Activated CD8-positive, alpha-beta memory T cell treated with anti-CD3 and anti-CD28 coated beads for 48 hours (primary cell): ENCODE measurements at places on chromosomes 11 and 22.
A peak's percentile ranks its signal among the peaks of the same experiment; 100 is the strongest.

- DNase-seq = no peak
Observed at GRCh38 chr11:17293311-17293710, 16.8 kb downstream of the NUCB2 start.

GRCh38 chr11:30395751-30396150, 72.8 kb downstream of the ARL14EP start:
- no peak for DNase-seq

DNA sequence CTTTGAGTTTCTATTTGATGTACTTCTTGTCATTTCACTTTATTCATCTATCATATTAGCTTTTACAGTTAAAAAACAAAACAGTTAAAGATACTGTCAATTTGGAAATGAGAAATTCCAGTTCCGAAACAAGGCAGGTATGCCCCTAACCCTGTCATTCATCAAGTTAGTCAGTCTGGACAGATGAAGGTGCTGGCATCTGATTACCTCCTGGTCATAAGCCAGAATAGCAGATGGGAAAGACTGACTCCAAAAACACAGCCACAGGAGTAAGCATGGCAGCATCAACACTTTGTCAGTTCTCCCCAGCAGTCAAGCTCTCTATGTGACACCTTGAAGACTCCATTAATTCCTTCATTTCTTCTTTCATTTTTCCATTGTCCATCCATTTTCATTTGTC, 4.3 kb downstream of the LRRC51 start:
- DNase-seq = no peak

- DNase-seq = no peak
Observed at GRCh38 chr11:64119700-64120099, 46.2 kb downstream of the MACROD1 start.

GRCh38 chr11:30861531-30861930, 275.4 kb upstream of the MPPED2 start:
- DNase-seq = no peak

DNA sequence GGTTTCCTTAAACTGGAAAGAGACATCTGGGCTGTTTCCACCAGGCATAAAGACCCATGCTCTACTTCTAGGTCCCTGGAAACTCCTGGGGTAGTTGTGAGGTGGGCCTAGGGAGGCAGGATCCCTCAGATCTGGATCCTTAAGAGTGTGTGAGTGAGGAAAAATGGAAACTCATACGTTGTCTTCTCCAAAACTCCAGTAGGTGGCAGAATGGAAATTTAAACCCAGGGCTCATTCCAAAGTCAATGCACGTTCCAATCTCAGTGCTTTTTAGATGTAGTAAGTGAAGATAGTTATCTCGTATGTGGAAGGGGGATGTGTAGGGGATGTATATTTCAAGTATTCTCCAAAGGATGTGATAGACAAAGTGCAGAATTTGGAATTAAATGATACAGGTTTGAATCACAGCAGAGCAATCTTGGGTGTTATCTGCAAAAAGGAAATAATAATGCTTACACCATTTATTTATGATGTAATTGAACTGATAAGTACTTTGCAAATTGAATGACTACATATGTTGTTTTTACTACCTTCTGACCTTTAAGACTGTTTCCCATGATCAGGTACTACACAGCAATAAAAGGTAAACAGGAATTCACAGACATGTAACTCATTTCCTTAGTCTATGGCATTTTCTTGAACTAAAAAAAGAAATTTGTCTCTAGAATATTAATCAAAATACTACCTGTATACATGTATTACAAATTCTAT, 13.1 kb upstream of the MMP1 start:
- DNase-seq = no peak

DNA sequence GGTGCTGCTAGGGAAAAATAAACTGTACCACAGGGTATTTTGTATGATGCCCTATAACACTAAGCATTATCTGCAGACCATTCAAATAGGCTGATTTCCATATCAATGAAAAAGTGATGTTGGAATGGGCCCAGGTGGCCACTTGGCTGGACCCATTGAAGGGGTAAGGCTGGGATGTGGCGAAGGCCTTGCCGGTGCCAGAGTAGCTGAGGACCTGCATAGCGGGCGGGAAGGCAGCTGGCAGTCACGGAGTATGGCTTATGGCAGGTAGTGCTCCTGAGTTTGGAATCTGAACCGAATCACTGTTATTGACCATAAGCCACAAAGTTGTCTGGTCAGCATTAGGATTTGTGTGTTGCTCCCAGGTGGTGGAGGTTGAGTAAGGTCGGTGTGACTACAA, 131.0 kb downstream of the MICAL2 start:
- no peak for DNase-seq

- no peak for DNase-seq
Observed at GRCh38 chr11:116581349-116581748, 191.4 kb downstream of the BUD13 start.

GRCh38 chr11:45259592-45259991, 26.5 kb downstream of the SYT13 start:
- DNase-seq = no peak

DNA sequence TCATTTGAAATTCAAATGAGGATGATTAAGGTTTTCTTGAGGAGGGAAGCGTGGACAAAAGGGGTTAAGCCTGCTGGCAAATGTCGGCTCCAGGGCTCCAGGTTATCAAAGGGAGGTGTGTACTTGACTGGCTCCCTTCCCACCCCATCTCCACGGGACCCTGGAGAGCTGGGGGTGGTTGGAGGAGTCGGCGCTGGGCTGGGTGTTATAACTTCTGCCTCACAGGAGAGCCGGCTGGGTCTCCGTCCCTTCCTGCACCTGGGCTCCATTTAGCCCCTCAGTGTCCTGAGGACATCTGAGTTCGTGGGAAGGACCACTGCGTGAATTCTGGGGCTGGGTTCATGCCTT, 15.6 kb downstream of the POU2F3 start:
- DNase-seq = no peak

DNA sequence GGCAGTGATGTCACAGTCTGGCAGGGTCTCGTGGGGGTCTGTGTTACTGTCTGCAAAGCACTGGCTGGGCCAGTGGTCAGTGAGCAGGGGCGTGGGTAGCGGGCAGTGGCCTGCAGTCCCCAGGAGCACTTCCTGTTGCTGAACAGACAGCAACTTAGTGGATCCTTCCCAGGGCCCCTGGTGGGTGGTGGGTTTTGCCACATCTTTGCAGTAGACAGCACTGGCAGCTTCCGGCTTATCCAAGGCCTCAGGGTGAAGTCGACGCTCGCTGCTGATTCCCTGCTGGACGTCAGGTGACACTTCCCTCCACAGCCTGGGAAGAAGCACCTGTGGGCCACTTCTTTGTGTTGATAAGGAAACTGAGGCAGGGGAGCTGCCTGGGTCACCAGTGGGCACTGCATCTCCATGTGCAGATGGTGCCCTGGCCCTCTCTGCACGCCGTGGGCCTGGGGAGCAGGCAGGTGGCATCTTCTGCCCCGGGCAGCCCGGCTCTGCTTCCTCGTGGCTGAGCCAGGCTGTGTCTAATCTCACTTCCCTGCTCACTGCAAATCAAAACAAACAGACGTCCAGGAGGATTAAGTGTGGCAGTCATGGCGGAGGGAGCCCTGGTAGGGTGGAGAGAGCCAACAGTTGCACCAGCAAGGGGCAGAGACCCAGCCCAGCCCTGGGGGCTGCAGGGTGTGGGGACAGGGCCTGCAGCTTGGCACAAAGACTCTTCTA, 79.8 kb downstream of the KCNQ1 start:
- no peak for DNase-seq

GRCh38 chr11:114284021-114284420, 12.2 kb upstream of the NNMT start:
- no peak for DNase-seq

- peak; percentile 9 for DNase-seq
Observed at GRCh38 chr11:118437208-118438125, 1.2 kb downstream of the KMT2A start.

DNA sequence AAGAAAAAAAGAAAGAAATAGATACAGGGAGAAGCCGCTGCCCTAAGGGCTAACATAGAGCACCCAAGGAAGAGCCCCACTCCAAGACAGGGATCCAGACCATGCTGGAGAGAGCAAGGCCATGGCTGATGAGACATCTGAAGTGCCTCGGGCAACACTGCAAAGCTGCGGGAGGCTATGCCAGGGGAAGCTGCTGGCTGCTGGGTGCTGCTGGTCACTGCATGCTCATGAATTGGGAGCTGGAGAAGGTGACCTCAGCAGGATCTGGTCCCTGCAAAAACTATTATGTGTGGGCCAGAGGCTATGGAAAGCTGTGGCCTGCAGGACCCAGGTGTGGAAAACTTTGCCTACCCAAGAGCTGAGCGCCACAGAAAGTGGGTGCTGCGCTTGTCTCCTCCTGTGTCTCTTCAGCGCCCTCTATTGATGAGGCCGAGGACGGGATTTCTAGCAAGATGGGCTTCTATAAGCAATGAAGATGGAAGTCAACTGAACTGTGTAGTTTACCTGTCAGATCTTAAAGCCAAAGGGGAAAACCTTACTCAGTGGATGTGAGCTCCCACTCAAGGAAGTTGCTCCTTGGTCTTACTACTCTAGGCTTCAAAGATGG, 17.3 kb upstream of the SLC29A2 start:
- no peak for DNase-seq

DNA sequence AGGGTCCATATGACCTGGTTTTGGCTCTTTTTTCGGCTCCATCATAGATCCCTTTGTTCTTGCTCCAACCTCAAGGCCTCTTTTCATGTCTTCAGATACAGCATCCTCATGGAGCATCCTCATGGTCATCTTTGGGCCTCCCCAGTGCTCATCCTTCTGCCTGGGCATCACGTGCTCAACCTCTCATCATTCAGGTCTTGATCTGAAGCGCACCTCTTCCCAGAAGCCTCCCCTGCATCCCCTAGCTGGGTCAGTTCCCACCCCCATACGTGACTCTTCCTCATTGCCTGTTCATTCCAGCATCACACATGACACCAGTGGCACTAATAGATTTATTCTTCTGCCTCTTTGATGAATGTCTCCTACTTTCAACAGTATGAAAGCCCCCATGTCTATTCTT, 192.2 kb downstream of the MIAT start:
- no peak for DNase-seq

- DNase-seq = no peak
Observed at GRCh38 chr11:71139516-71140205, 112.7 kb downstream of the SHANK2 start.

DNA sequence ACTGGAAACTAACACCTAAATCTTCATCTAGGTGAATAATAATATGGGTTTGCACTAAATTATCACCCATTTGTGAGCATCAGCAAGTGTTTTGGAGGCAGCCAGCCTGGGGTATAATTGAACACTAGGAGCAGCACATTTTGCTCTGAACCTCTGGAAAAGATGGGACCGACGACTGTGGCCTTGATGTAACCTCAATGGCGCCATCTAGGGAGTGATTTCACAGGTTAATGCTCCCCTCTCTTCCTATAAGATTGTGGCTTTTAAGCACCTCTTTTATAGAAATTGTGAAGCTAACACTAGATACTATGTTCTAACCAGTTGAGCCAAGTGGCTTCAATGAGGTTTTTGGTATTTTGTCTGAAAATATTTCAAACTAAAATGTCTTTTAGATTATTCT, 203.7 kb downstream of the NELL1 start:
- DNase-seq = no peak

- no peak for DNase-seq
Observed at GRCh38 chr11:118696673-118697226, 17.3 kb upstream of the TREH start.

GRCh38 chr22:29320546-29320945, 5.0 kb upstream of the RASL10A start:
- DNase-seq = no peak

GRCh38 chr22:28108851-28109250, 189.8 kb upstream of the PITPNB start:
- no peak for DNase-seq

DNA sequence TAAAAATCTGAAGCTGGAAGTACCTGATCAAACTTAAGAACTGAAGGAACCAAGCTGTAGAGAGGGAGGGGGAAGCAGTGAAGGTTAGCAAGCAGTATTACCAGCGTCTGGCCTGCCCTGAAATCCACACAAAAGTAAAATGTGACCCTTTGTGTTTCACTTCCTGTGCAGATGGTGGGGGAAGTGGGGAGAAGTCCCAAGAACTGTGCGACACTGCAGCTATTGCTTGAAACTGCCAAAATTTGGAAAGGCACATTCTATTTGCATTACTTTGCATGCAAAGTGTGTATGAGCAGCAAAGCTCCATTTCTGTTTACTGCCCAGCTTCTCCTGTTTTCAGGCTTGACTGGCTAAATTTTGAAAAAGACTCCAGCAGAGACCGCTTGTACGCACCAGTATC, 72.1 kb upstream of the BMAL1 start:
- DNase-seq = no peak

- no peak for DNase-seq
Observed at GRCh38 chr11:533586-534395, 1.6 kb downstream of the HRAS start.

DNA sequence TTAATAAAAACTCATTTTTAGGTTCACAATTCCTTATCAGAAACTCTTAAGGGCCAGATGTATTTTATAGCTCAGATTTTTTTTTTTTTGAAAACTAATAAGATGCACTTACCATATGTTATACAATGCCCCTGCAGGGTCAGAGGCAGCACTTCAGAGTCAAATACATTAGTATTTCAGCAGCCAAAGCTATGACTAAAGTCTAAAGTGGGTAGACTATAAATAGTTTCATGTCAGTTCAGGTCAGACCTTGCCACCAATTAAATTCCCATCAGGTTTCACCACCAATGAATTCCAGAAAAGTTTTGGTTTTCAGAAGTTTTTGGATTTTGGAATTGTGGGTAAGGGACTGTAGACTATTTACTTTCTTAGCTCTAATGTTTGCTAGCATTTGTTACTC, 75.9 kb downstream of the FAM83F start:
- no peak for DNase-seq

DNA sequence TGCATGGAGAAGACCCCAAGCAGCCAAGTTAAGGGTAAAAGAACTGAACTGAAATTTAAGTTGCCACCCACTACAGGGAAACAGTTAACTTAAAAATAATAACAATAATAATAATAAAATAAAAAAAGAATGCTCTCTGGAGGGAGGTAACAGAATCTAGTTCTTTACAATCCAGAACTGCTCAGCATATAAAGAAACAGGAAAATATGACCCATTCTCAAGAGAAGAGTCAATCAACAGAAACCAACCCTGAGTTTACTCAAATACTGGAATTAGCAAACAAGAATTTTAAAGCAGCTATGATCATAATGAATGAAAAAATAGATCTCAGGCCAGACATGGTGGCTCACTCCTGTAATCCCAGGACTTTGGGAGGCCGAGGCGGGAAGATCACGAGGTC, 53.8 kb downstream of the DENND5A start:
- no peak for DNase-seq

- DNase-seq = peak; percentile 15
Observed at GRCh38 chr11:73350908-73351636, 25.1 kb upstream of the RELT start.

GRCh38 chr11:70230151-70230839, 27.2 kb downstream of the FADD start:
- DNase-seq = no peak

GRCh38 chr11:86673055-86673843, 833 bp upstream of the ME3 start:
- no peak for DNase-seq

DNA sequence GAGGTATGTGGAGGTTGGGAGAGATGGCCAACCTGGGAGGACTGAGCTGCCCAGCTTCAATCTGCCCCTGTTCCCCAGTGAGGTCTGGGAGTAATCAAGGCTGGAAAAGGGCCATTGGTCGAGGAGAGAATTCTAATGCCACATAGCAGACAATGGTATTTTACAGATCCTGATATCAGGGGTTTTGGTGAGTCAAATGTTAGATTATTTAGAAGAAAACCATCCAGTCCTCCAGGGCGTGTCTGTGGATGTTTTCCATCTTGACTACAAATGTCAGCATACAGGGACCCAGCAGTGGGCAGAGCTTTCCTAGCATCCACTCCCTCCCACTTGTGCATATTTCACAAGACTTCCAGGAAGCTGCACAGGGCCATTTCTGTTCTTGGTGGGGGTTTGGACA, 107.9 kb downstream of the SCN3B start:
- DNase-seq = no peak
